ENCODE measurements at places on chromosomes 11 and 22.

- DNase-seq = no peak
Measured at GRCh38 chr22:47836957-47837356, 1074.5 kb downstream of the TBC1D22A start.

- DNase-seq = no peak
Measured at GRCh38 chr22:30280505-30280904, 8.8 kb downstream of the CASTOR1 start.

DNA sequence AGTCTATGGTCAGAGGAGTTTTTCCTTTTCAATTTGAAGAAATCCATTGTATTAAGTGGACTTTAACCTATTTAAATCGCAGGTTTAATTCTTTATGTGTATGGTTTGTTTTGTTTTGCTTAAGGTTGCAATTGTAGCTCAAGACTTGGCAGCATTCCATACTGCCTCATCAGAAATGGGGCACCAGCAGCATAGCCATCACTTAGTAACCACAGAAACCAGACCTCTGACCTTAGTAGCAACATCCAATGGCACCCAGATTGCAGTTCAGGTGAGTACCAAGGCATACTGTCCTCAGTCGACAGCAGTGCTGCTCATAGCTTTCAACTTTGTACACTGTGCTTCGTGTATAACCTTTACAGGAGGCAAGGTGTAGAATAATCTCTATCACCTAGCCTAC lies 48.4 kb upstream of the WEE1 start:
- no peak for DNase-seq

- DNase-seq = no peak
Measured at GRCh38 chr11:85749884-85750283, 61.1 kb downstream of the SYTL2 start.
